ENCODE measurements at places on chromosomes 1 and 21.

- DNase-seq: no peak
Measured at GRCh38 chr1:226029568-226030225, 30.6 kb upstream of the SDE2 start.

GRCh38 chr1:193658081-193658480, 471.7 kb upstream of the B3GALT2 start:
- no peak for DNase-seq

DNA sequence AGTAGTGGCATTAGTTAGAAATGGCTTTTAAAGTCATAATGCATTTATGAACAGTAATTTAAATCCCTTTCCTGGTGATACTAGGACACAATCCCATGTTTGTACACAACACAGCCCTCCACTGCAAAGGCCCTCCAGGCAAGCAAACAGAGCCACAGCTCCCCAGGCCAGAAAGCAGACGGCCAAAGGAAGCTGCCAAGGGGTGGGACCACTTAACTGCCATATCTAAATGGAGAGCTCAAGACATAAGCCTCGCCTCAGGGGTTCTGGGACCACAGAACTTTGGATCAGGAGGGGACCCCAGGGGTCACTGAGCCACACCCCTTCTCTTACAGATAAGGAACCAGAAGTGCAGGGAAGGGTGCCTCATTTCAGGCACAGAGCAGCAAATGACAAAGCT, 189.7 kb downstream of the KCNH1 start:
- no peak for DNase-seq

DNA sequence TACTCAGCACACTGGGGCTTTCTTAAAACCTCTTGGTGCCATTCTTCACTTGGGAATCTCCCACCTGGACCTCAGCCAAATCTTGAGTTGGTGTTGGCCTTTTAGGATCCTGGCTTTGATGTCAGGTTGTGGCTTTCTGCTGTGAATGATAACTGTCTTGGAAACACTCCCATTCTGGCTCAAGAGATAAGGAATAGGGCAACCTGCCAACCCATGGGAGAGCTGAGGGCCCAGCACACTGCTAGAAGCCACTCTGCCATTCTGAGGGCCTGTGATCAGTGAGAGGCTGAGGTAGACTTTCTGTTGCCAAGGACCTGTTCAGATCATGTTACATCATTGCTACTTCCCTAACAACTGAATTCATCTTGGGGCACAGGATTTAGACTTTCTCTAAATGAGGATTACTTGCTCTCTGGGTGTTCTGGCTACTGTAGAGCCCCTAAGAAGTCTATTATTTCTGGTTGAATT, 45.8 kb downstream of the TTC39A start:
- no peak for DNase-seq

Measured in SJSA1 (cell line).